ENCODE measurements at places on chromosomes 5 and 9.
A peak's percentile ranks its signal among the peaks of the same experiment; 100 is the strongest.

GRCh38 chr5:168706655-168707069, 127.5 kb upstream of the PANK3 start:
- DNase-seq = peak; percentile 25

GRCh38 chr5:1505506-1506241, 18.1 kb downstream of the LPCAT1 start:
- DNase-seq = no peak

- DNase-seq = no peak
Observed at GRCh38 chr5:58505971-58506640, 14.9 kb downstream of the GAPT start.

GRCh38 chr9:33222031-33222430, 17.9 kb upstream of the SPINK4 start:
- no peak for DNase-seq

- DNase-seq = no peak
Observed at GRCh38 chr5:160378330-160378729, 7.9 kb upstream of the C1QTNF2 start.

DNA sequence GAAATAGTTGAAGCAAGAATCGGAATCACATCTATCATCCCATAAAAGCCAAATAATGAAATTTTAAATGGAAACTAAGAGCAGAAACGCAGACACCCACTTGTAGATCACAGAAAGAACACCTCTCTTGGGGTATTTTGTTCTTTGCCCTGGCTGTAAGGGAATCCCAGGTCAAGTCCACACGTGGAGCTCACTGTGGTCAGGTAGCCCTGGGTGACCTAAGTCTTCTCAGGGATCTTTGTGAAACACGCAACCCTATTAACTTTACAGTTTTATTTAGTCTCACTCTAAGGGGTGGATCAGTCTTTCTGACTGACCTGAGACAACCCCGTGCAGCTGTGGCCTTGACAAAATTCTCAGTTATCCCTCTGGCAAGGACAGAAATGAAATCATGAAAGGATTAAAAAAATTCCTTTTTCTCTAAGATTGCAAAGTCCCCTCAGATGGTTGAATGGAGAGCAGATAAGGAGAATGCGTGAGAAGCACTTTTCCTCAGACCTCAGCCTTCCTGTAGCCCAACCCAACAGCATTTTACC, 111.6 kb downstream of the NREP start:
- DNase-seq = no peak

DNA sequence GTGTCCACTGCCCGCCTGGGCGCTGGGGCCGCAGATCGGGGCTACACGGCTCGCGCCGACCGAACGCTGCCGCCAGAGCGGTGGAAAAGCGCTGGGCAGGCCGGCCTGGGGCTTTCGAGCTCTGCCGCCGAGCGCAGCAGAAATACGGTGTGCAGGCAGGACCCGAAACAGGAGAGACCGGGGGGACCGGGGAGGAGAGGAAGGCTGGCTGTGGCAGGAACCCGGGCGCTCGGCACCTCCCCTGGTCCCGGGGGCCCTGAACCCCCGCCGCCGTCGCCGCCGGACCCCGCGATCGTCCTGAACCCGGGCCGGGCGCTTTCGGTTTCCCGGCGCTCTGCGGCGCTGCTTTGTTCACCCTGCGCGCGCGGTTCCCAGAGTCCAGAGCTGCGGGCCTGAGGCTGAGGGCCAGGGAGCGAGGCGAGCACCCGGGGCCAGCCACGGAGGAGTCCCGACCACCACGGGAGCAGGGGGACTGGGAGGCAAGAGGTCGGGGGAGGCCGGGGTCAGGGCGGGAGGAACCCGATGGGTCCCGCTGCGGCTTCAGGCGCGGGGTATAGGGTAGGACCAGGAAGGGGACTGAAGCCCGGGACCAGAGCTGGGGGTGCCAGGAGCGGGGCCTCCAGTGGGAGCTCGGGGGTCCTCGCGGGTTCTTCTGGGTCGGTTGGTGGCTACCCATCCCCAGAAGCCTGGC, 12.0 kb downstream of the IRX2 start:
- no peak for DNase-seq

DNA sequence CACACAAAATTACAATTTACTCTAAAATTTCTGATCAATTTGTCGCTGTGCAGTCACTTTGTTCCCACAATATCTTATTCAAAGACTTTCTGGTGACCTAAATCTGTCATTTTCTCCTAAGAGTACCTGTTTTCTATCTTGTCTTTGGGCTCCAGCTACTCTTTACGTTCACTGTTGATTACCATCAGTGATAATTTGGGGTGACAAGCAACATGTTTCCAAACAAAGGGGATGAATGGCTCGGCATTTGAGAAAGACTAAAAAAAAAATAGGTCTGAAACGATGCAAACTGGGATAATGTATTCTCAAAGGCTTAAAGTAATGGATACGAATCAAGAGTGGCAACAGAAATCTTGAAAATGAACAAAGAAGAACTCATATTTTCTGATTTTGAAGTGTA, 205.2 kb upstream of the DAB2 start:
- DNase-seq = no peak

DNA sequence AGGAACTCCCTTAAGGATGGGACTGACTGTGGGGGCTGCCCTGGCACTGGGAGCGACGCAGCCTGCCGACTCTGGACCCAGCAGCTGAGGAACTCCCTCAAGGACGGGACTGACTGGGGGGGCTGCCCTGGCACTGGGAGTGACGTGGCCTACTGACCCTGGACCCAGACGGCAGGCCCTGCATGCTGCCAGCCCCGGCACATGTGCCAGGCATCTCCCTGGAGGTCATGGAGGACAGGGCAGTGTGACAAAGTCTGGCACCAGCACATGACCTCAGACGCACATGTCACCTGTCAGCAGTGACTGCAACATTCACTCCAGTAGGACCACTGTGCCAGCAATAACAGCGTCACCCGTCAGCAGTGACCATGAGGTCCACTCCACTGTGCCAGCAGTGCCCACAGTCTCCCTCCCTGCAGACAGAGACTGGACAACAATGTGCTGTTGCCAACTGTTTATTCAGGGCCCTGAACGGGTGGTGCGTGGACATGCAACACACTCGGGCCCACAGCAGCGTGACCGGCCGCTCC, 4.5 kb downstream of the FBXW5 start:
- DNase-seq = no peak

- DNase-seq = no peak
Observed at GRCh38 chr9:109264877-109265587, 55.8 kb downstream of the EPB41L4B start.

GRCh38 chr5:57550132-57550531, 67.5 kb upstream of the ACTBL2 start:
- DNase-seq = no peak

GRCh38 chr5:72818866-72819534, 2.5 kb downstream of the TNPO1 start:
- peak; percentile 49 for DNase-seq

GRCh38 chr5:163917747-163918146, 412.3 kb downstream of the MAT2B start:
- no peak for DNase-seq

DNA sequence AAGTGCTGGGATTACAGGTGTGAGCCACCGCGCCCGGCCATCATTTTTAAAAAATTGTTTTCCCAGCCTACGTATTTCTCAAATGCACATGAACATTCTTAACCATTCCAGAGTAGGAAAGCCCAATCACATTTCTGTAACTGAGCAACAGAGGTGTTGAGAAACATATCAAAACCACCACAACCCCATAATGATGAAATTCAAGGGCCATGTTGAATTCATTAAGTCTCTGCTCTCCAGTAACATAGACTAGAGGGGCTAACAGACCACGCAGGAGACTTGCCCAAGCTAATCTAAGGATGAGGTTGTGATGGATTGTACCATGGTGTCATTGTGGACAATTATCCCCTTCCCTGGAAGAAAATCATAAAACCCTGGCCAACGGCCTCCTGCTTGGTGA, 52.9 kb downstream of the MYO10 start:
- DNase-seq = no peak

DNA sequence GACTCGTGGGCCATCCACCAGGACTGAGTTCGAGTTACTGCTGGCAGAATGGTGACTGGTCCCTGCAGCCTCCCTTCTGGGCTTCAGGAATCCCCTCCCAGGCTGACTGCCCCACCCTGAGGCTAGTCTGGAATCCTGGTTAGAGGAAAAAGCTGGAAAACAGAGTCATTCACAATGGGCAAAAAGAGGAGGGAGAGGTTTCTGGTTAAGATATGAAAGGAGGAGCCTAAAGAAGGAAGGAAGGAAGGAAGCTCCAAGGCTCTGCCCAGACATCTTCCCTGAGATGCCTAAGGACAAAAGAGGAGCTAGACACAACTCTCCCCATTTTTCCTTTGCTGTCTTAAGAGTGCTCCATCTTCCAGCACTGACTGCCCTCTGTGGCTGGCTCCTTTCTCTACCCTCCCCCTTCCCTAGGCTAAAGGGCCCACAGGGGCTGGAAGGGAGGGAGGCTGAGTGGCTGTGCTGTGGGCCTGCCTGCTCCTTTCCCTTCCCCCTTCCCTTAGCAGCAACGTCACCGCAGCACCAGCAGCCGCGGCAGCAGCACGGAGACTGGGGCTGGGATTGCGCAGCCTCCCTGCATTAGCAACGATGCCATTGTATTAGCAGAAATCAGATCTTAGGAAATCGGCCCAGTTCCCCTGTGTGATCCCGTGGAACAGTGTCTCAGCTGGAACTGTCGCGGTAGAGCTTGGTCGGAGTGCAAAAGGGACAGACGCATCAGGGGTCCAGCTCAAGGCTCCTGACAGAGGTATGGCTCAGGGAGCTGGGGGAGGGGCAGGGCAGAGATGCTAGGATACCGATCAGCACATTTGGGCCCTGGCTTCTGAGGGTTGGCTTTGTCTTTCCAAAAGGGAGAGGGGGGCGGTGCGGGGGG, 48.7 kb downstream of the RUSC2 start:
- peak; percentile 78 for DNase-seq

- DNase-seq = no peak
Observed at GRCh38 chr5:68565427-68565826, 349.9 kb downstream of the PIK3R1 start.

- no peak for DNase-seq
Observed at GRCh38 chr9:120928483-120929228, 2.1 kb upstream of the TRAF1 start.

DNA sequence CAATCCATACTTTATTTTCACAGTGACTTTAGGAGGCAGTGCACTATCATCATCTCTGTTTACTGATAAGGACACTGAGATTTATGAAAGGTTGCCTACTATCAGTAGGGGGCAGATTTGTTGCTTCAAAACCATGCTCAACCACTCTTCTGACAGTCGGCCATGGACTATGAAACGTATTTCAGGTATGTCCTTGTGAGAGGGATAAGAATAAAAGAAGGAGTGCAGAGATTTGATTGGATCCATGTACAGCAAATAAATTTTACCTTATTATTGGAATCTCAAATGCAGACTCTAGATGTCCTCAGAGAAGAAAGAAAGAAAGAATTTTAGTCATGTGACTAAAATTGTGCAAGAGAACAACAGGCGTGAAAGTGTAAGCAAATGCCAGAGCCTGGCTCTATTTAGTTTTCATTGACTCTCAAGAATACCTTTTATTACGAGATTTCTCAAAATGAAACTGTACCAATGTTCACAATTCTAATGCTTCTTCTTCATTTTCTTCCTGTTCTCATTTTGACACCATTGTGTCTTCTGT, 296.6 kb upstream of the RASA1 start:
- DNase-seq = no peak

- DNase-seq = peak; percentile 6
Observed at GRCh38 chr5:66442951-66443445, 153.2 kb upstream of the MAST4 start.

DNA sequence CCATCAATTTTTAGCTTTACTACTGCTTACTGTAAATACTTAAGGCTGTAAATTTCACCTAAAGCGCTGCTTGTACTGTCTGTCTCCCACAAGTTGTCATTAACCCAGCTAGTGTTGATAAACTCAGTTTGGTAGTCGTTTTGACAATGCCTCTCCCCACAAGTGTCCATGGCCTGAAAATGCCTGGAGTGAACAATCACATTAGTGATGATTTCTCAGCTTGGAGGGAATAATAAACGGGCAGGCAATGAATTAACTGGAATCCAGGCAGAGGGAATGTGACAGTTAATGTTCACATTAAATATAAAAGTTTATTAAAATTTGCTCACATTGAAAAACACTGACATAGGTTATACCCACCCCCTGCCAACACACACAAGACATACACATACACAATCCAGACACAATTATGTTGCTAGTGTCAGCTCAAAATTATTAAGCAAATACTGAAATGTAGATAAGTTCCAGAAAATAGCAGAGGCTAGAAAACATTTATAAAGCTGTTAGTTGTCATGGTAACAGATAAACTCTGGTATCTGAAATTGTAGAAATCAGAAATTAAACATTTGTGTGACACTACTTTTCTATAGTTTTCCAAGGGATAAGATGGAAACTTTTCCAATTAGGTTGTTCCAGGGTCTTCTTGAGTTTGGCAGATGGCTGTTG, 341.9 kb downstream of the DIRAS2 start:
- DNase-seq = peak; percentile 4

- no peak for DNase-seq
Observed at GRCh38 chr9:112489876-112490666, 3.4 kb downstream of the KIAA1958 start.

DNA sequence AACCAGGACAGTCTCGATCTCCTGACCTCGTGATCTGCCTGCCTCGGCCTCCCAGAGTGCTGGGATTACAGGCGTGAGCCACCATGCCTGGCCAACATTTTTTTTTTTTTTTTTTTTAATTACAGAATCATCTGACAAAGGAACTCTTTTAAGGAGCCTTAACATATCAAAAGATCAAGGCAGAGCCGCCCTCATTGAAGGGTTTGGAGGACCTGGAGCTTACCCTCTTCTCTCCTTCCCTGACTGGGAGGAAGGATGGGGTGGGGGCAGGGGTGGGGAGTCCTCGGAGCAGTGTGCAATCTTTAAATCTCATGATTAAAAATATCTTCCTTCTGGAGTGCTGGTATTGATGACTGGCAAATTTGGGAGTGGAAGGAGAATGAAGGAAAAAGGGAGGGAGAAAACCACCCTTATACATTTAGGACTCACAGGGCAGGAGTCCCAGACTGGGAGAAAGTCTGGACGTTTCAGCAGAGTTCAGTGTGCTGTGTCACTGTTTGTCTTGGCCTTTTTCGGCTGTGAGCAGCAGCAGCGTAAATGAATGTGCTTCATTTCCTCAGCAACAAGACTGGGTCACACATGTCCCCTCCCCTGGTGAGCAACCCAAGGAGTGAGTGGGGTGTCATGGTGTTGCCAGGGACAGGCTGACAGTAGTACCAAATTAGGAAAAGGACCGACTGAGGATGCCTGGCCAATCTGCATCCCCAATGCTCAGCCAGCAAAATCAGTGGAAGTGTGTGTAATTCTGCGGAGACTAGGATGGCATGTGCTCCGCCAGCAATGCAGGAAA, 115.3 kb upstream of the BNC2 start:
- peak; percentile 94 for DNase-seq

DNA sequence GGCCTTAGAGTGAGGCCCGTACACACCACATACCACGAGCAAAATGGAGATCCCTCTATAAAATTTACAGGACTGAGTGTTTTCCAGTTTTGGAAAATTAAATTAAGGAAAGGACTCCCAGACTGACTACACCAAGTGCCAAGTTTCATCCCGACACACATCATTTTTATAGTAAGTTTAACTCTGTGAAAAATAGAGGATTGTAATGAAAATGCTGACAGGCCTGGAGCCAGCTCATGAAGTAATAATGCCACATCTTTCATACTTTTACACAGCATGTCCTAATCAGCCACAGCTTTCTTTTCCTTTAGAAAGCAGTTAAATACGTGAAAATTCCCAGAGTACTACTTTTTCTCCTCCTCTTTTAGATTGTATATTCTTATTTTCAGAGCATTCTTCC, 169.2 kb downstream of the SAXO1 start:
- no peak for DNase-seq

Measured in stromal cell of bone marrow (primary cell).